ENCODE measurements at places on chromosomes 2 and 18.

- DNase-seq, result no peak
Observed at GRCh38 chr2:150075831-150076230, 411.6 kb downstream of the RND3 start.

GRCh38 chr2:72969706-72970105, 52.4 kb downstream of the EMX1 start:
- no peak for DNase-seq

DNA sequence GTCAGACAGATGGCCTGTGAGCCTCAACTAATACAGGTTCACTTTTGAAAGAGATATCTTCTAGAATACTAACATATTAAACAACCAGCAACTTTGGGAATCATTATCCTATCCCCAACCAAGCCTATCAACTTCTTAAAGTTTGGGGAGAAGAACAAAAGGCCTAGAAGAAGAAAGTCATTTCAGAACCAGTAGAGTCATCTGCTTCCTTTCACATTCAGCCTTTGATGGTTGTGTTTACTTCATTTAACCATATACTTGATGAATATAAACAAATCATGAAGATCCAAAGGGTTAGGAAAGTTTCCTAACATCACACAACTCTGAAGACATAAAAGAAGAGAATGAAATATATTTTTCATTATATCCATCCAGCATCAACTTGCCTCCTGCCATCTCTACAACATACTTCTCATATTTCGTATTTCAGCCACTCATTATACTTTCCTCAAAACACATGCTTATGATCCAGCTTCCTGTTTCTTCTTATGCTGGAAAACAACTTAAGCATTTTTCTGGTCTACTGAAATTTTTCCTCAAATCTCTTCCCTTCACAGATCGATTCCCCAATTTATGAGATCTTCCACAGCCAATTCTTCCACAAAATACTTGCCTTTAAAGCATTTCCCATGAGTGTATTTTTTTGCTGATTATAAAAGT, 114.3 kb downstream of the CACNB4 start:
- peak; percentile 4 for DNase-seq

DNA sequence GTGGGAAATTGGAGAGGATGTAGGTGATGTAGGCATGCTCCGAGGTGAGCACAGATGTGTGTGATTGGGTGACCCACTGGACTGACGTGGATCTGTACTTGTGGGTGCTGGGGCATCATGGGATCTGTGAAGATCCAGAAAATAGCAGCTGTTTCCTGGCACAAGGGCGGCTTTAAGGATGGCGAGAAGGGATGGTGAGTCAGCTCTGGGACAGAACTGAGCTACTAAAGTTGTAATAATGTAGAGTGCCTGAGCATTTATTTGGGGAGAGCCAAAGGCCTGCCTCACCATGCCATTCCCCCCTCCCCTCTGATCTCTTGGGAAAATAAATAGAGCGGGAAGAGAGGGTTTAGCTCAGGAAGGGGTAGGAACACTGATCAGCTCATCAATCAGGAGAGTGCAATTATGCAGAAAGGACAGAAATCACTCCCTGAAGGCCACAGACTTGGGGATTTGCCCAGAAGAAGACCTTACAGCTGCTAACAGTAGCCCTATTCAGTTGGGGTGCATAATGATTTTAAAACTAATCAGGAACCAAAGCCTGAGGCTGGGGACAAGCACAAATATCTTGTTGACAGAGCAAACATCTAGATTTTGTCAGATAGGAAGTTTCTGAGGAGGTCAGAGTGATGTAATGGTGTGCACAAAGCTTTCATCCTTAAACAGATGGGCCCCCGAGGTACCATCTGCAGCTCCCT, 30.3 kb downstream of the TANC1 start:
- DNase-seq, result no peak

DNA sequence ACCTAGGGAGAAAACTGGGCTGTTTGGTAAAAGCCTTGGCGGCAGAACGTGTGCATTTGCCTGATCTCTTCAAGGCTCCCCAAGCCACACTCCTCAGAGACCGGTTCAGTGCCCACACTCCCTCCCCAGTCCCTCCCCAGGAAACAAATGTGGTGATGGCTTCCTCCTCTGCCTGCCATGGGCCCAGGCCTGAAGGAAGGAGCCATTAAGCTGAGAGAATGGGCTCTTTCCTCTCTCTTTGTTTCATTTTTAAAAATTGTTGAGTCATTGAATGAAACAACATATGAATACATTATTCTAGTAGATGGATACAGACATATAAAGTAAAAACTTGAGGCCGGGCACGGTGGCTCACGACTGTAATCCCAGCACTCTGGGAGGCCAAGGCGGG, 50.6 kb upstream of the YWHAQ start:
- peak; percentile 33 for DNase-seq

- no peak for DNase-seq
Observed at GRCh38 chr2:224242561-224242960, 159.3 kb downstream of the FAM124B start.

DNA sequence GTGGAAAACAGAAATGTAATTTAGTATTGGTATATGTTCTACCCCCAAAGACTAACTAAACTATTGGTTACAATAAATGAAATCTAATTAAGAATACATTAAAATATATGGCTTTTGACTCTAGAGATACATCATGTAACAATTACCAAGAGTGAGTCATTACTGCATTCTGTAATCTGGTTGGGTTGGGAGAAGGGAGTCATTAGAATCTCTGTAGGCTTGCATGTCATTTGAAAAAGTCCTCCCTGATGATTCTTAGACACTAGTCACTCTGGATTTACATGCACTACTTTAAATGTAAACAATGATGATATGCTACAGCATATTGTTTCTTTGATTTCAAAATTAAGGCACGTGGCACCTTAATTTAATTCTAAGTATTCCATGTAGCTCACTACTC, 293.4 kb upstream of the CHST9 start:
- no peak for DNase-seq

GRCh38 chr2:216590780-216591179, 42.4 kb upstream of the IGFBP2 start:
- no peak for DNase-seq

DNA sequence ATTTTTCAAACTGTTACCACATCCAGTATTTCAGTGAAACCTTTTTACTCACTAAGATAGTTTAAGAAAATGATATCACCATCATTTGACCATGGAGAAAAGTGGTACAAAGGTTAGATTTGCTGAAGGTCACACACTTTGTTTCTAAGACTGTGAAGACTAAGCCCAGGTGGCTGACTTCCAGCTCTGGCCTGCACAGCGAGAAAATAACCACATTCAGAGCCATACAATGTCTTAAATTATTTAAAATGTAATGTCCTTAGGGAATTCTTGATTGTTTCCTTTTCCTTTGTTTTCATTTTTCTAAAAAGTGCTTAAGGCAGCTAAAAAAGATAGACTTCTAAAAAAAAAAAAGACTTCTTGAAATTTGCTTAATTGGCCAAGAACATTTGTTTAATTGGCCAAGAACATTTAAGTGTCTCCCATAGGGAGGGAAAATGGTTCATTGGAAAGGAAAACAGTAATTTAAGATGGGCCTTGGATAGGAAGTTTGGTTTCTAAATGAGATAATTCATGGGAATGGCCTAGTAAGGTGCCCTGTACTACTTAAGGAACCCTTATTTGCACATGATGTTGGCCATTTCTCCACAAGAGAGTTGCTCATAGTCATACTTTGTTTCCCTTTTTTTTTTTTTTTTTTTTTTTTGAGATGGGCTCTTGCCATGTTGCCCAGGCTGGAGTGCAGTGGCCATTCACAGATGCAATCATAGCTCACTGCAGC, 45.2 kb downstream of the CYP1B1 start:
- no peak for DNase-seq

DNA sequence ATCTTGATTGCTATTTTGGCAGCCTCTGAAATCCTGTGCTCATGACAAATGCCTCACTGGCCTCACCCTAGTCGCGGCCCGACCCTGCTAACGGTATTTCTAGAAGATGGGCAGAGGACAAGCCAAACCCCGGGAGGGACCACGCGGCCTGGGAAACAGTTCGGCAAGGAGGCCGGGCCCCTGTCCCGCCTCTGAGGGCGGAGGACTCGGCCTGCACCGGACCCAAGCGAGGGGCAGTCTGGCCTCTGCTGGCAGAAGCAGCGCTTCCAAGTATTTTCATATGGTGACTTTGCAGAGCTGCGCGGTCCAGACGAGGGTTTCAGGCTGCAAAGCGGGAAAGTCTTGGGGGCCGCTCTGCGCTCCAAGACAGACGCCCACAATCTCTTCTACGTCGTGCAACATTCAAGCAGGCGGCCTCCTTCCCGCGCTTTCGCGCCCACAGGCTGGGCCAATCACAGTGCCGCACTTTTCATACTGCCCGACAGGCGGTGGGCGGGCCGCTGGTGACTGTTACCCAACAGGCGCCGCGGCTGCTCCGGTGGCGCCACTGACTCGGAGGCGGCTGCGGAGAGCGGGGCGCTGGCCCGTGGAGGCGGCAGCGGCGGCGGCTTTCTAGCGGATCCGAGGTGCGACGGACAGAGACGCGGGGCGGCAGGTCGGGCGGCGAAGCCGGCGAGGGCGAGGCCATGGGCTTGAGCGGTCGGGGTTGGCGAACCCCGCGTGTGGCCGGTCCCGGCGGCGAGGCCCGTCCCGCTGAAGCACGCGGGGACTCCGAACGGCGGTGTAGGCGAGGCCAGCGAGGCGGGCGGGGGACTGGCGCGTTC, at the start of gene RBM44:
TSS of gene RBM44 (plus strand) at position 544 of the 824 bp plus-strand sequence. CDS start 14,831 bp downstream, outside the sequence.
- DNase-seq, result no peak

- no peak for DNase-seq
Observed at GRCh38 chr18:2636126-2636631, 19.3 kb upstream of the SMCHD1 start.

DNA sequence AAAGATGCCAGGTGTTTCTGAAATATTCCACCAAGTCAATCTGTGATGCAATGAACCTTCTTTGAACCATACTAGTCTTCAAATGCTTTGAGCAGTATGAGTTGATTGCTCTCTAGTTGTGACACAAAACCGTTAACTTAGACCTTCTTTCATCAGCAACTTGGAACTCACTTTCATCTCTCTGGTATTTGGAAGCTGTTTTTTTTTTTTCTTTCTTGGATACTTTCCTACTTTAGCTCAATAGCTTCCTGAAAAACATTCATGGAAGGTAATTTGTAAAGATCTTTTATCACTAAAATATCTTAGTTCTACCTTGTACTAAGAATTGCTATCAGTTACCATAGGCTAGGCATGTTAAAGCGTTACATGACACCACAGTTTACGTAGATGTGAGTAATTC, 1071.9 kb upstream of the CHAC2 start:
- no peak for DNase-seq

DNA sequence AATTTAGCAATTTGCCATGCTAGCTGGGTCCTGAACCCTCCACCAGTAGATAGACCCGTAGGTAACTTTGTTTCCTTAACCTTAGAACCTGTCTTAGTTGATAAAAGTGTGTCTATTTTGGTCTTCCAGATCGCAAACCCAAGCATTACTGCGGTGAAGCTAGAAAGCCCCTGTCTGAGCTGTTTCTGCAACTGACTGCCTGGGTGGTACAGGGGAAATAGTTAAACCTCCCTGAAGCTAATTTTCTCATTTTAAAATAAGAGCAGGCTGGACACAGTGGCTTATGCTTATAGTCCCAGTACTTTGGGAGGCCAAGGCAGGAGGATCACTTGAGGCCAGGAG, 101.7 kb upstream of the MSH2 start:
- DNase-seq, result no peak

DNA sequence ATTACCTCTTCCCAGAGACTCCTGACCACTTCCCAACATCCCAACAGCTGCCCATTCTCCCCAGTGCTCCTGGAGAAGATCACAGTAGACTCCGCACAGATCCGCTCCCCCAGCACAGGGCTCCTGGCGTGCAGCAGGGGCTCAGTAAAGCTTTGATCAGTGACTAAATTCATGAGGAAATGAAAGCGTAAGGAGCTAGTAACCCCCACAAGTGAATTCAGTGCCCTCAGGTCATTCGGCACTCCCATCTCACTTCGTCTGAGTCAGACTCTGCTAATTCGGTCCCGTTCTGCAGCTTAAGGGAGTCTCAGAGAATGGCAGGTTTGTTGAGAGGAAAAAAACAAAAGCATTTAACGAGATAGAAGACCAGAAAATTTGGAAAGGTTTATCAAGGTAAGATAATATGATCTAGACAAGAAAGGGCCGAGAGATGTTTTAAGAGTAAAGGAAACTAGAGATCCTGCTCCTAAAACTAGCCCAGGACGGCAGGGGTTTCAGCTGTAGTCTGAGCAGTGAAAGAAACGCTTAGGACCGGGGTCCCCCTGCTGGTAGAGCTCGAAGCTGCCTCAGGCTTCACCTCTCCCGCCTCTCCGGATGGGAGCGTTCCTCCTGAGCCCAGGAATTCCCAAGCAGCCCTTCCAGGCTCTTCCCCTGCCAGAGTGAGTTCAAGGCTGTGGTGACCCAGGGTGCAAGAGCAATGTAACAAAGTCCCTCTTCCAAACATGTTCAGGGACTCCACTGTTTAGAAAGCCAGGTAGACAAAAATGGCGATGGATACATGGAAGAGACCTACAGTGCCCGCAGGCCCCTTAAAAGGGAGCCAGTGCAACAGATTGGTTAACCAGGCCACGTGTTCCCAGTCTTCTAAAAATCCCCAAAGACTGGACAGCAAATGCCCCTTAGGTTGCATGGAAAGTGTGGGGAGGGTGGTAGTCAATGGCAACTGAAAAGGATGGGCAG, 127.3 kb downstream of the DNER start:
- DNase-seq, result peak; percentile 30

DNA sequence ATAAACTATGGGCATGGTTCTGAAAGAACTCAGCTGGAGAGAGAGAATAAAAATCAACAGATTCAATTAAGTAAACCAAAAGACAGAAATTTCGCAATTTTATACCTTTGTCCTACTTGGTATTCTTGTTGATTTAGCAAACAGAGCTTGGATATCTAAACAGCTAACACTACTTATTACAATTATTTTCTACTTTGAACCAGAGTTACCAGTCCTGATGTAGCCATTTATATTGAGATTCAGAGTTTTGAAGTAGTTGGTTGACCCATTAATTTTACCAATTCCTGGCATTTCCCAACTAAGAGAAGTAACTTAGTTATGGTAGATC, 48.9 kb downstream of the ASXL2 start:
- DNase-seq, result no peak

- no peak for DNase-seq
Observed at GRCh38 chr18:68461481-68462018, 253.4 kb downstream of the TMX3 start.

- no peak for DNase-seq
Observed at GRCh38 chr2:57869758-57870344, 176.8 kb upstream of the VRK2 start.

DNA sequence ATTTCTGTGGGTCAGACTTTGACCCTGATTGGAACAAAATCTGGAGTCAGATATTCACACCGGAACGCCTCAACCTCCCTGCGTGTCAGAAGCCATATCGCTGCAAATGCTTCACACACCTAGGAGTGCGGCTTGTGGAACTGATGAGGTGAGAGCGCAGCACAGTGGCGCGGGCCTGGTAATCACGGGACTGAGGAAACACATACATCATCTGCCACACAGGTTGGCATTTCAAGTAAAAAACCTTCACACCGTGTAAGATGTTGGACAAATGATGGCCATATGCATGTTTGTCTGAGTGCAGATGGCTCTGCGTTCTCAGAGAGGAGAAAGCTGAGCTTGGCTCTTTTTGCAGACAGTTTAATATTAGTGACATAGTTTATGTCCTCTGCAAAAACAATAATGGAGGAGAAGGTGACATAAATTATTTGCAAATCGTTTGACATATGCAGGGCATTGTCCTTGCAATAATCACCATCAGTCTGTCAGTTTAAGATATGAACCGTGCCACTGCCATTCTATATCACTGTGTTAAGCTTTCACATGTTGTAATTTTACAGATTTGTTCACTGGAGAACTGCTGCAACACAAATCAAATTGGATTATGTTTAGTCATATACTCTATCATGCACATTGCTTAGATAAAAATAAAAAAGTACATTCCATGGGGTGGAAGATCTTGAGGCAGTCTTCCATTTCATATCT, 101.4 kb downstream of the MTX2 start:
- no peak for DNase-seq

- no peak for DNase-seq
Observed at GRCh38 chr2:239460780-239461179, 60.0 kb upstream of the HDAC4 start.
